Foreskin melanocyte (primary cell): ENCODE measurements at places on chromosomes 12 and 14.

DNA sequence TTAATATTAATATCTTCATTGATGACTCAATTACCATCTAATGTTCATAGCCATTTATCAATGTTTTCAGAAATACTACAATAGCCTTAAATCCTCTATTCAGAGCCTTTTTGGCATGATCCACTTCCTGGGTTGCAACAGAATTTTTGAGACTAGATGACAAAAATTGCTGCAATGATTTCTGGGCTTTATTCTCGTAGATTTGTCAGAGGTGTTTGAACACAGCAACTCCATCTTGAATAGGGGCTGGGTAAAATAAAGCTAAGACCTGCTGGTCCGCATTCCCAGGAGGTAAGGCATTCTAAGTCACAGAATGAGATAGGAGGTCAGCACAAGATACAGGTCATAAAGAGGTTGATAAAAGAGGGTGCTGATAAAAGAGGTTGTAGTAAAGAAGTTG lies 165.8 kb upstream of the CNOT2 start:
- no peak for DNase-seq

- peak; percentile 78 for DNase-seq
Measured at GRCh38 chr14:65169351-65169750, 67.0 kb upstream of the MAX start.

- DNase-seq, result peak; percentile 99
Measured at GRCh38 chr12:15629108-15629507, 160.1 kb downstream of the EPS8 start.

DNA sequence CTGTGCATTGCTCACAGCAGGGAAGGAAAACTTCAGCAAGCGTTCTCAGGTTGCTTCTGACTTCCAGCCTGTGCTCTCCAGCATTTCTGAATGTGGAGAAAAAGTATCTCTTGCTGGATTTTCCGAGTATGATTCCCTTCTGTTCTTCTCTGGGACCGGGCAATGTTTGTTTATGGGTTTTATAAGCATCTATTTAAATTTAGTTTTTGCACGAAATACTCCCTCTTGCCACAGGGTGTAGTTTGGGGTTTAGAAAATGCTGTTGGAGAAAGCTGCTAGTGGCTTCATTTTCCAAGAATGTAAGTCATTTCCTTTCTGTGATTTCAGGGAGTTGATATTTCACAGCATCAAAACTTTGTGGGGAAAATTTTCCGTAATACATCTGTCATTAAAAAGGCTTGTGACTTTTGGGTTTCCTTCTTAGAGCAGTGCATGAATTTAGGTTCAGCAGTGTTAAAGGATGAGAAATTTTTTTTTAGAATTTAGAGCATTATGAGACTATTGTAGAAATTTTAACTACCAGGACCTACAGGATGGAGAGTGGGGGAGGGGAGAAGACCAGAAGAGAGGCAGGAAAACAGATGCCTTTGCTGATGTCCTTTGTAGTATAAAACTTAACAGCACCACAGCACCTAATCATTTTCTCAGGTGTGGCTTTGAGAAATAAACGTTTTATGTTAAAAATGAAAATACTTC lies 1.5 kb downstream of the FRMD6 start:
- peak; percentile 84 for DNase-seq

DNA sequence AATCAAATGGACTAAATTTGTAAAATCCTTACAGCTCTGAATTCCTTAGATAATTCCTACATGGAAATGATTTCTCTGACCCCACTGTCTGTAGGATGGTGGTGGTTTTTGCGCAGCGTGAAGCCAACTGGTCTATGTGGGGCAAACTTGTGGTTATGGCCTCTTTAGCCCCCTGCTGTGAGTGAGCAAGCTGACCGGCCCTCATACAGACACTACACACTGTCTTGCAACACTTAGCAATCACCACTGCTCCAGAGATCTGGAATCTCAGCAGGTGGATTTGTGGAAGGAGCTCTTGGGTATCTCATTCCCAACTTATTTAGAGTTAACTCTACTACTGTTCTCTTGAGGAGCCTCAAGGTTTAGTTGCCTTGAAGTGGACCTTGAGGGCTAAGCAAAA lies 70.2 kb downstream of the SCN8A start:
- no peak for DNase-seq

DNA sequence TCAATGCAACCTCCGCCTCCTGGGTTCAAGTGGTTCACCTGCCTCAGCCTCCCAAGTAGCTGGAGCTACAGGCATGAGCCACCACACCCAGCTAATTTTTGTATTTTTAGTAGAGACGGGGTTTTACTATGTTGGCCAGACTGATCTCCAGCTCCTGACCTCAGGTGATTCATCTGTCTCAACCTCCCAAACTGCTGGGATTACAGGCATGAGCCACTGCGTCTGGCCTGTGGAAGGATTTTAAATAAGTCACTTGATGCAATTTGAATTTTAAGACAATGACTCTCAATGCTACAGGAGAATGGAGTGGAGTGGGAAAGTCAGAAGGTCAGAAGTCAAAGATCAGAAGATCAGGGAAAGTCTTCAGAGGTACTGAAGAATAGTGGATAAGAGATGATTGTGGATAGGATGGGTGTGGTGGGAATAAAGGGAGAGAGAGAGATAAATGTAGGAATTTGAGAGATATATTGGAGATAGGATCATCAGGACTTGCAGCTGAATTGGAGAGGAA lies 15.4 kb downstream of the TMEM52B start:
- no peak for DNase-seq

- no peak for DNase-seq
Measured at GRCh38 chr12:52818887-52819420, 5.0 kb upstream of the KRT4 start.

DNA sequence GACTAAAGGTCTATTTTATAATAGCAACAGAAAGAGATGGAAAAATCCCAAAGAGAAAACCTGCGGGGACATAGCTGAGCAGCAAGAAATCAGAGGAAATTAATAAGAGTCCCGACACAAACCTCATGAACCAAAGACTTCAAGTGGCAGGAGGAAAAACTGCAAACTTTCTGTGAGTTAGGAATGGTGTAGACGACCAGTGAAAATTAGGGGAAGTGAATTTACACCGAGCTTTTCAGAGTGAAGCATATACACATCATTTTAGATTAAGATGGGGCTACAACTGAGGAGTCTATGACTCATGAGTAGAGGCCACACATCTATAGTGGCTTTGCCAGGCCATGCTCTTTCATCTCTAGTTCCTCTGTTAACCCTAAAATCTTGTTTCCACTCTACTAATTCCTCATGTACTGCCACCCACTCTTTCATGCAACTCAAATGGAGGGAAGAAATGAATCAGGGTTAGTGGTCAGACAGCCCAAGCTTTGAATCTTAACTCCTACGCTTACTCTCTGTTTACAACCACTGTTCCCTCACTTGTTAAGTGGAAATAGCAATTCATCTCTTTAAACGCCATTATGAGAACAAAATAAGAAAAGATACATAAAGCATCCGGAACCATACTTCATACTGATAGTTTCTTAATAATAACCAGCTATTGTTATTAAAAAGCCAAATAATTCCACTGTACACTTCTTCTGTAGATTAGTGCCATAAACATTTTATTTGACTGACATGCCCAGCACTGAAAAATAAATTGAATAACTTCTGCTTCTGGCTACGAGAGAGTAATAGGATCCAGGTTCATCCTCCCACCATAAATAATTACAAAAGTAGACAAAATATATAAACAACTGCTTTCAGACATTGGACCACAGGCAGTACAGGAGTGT lies 219.3 kb downstream of the RMST start:
- DNase-seq, result no peak

DNA sequence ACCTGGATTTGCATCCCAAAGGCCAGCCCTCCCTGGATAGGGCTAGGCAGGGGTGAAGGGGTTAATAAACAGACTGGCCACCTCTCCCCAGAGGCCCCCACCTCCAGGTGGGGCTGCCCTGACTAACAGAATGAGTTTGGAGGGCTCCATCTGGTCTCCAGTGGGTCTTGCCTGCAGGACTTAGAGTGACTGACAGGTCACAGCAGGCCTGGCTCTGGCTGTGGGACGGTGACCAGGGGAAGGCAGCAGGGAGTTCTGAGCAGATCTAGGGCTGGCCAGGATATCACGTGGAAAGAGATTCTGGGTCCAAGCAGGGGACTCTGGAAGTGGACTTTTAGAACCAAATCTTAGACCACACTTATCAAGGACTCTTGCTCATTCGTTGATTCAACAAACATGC lies 40.9 kb upstream of the LHX5 start:
- no peak for DNase-seq

GRCh38 chr14:104392001-104392395 lies 187.6 kb upstream of the C14orf180 start:
- no peak for DNase-seq

- no peak for DNase-seq
Measured at GRCh38 chr14:84991021-84991420, 538.9 kb upstream of the FLRT2 start.

DNA sequence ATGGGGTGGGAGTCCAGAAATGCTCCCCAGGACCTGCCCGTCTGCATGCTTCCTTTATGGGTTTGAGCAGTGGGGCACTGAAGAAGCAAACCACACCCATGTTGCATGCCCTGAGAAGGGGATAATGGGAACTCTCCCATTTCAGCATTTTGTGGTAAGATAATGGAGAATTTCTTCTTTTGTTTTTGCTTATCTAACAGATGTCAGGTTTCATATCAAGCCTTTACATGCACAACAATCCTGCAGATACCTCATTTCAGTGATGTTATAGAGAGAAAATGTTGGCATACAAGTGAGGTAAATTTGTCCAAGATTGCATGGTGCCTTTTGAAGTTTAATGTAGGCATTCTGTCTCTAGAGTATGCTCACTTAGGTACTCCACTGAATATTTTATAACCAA lies 177.0 kb downstream of the ALX1 start:
- no peak for DNase-seq
